ENCODE measurements at places on chromosomes 16 and 17. TPM values are rescaled to one million over a fixed set of nuclear protein-coding genes. Genes with fewer than 3 reads are reported as not detected.

The ABCA3 gene
- polyA plus RNA-seq: 8.3 TPM

GRCh38 chr17:4375039-4375748 lies 8.7 kb upstream of the UBE2G1 start:
- no peak for DNase-seq

The GAST gene
- not detected for polyA plus RNA-seq

- no peak for DNase-seq
These were observed 44.1 kb downstream of the NXN start for GRCh38 chr17:935485-935884.

DNA sequence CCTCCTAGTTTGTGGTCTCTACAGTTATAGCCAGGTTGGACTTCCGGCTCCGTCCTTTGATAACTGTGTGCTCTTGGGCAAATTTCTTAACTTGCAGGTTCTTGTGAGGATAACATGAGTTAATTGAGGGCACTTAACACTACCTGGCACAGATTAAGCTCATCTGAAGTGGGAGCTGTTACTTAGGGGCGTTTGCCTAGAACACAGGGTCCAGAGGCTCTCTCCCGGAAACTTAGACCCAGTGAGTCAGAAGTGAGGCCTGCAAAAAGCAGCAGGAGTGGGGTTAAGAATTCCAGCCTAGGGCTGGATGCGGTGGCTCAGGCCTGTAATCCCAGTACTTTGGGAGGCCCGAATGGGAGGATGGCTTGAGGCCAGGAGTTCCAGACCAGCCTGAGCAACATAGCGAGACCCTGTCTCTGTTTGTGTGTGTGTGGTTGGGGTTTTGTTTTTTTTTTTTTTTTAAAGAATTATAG lies 1.4 kb downstream of the MVP start:
- DNase-seq: no peak

The TP53TG3 gene
- polyA plus RNA-seq: not detected

- DNase-seq: no peak
These were observed 1.3 kb downstream of the HIGD1B start for GRCh38 chr17:44848961-44849489.

The PHOSPHO1 gene
- polyA plus RNA-seq: 0.75 TPM

DNA sequence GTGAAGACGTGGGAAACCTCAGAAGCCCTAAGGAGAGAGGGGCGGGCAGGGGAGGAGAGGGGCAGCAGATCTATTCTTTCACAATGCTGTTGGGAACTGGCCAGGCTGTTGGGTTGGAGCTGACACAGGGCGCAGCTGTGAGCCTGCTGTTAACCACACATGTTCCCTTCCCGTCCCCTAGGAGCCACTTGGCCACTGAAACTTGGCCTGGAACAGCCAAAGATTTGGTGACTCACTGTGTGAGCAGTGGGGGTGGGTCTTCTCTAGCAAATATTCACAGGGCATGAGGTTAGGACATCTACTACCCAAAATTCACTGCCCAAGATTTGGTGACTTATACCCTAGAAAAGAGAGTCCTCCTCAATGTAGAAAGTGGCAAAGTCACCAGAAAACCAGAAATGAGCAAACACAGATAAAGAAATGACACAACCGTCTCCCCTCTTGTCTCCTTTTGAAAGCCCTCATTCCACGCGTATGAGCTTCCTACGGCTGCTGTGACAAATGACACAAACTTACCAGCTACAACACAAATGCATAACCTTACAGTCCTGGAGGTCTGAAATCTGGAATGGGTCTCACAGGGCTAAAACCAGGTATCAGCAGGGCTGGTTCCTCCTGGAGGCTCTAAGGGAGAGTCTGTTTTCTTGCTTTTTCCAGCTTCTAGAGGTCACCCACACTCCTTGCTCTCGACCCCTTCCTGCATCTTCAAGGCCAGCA lies 6.3 kb downstream of the TBC1D16 start:
- no peak for DNase-seq

DNA sequence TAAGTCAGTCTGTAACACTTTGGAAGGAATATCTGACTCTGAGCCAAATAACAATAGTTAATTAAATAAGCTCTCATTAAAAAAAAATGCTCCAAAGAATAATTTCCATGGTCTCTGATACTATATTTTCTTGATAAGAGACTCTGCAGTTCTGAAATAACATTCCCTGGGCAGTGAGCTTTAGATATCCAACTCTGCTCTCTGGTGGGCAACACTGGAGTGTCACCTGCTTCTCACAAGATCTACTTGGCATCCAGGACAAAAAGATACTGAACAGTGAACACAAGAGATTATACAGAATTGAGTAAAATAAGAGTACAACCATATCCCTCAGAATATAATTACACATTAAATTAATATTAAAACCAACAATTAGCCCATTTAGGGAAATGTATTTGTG lies 13.7 kb downstream of the BLMH start:
- DNase-seq: no peak

The MT4 gene
- polyA plus RNA-seq: not detected

- DNase-seq: no peak
These were observed 8.1 kb downstream of the COX6A2 start for GRCh38 chr16:31420037-31420436.

GRCh38 chr17:6279659-6280058 lies 155.3 kb downstream of the AIPL1 start:
- no peak for DNase-seq

The CACNA1G gene
- 0.15 TPM for polyA plus RNA-seq

The C1QL1 gene
- polyA plus RNA-seq: 15.1 TPM

The CNEP1R1 gene
- polyA plus RNA-seq: 8.6 TPM

DNA sequence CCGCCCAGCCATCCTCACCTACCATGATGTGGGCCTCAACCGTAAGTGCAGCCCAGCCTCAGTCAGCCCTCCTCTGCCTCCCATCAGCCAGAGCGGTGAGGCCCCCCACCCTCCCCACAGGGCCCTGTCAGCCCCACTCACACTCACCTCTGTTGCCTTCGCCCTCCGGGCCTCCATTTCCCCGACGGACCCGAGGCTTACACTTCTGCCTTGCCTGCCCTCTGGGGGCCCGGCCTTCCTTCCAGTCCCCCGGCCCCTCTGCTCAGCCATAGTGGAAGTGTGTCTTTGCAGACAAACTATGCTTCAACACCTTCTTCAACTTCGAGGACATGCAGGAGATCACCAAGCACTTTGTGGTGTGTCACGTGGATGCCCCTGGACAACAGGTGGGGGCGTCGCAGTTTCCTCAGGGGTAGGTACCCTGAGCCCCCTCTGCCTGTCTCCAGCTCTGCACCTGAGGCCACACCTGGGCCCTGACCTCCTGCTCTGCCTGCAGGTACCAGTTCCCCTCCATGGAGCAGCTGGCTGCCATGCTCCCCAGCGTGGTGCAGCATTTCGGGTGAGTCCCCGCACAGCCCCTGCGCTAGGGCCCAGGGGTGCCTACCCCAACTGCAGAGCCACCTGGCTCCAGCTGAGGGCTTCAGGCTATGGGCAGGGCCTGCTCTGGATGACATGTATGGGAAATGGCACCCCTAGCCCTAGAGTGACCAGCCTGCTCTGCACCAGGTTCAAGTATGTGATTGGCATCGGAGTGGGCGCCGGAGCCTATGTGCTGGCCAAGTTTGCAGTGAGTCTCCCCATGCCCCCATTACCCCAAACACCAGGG lies 4.1 kb downstream of the NDRG4 start:
- DNase-seq: no peak

The NOXO1 gene
- polyA plus RNA-seq: 0.16 TPM

- no peak for DNase-seq
These were observed 1.7 kb upstream of the POLG2 start for GRCh38 chr17:64498308-64499203.

DNA sequence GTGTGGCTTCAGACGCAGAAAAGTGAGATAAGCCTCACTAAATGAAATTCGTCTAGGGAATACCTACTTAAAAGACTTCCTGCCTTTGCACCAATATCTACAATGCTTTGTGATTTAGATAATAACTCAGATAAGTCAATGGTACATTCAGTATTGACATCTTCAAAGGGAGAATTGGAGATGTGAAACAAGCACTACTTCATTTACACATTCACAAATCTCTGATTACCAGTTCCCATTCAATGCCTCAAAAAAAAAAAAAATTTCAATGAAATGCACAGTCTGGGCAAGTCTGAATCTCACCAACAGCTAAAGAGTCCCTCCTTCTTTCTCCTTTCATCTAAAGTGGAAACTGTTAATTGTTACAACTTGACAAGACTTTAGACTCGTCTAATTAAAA lies 3.7 kb downstream of the PHF12 start:
- no peak for DNase-seq

DNA sequence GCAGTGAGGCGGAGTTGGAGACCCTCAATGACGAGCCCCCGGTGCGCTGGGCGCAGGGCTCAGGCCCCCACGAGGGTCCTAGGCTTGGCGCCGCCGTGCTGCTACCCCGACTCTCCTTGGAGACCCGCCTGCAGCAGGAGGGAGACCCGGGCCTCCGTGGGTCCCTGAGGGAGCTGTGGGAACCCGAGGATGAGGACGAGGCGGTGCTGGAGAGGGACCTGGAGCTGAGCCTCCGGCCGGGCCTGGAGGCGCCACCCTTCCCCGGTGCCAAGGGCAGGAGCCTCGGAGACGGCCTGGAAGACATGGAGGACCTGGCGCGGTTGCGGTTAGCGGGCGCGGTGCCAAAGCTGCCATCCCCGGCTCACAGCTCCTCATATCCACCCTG lies 2.3 kb downstream of the MYO15B start:
- no peak for DNase-seq
